Stimulated activated CD8-positive, alpha-beta memory T cell treated with anti-CD3 and anti-CD28 coated beads, Interleukin-2, amount 100 ng/mL, for 48 hours (primary cell): ENCODE measurements at places on chromosomes 7 and 10.

DNA sequence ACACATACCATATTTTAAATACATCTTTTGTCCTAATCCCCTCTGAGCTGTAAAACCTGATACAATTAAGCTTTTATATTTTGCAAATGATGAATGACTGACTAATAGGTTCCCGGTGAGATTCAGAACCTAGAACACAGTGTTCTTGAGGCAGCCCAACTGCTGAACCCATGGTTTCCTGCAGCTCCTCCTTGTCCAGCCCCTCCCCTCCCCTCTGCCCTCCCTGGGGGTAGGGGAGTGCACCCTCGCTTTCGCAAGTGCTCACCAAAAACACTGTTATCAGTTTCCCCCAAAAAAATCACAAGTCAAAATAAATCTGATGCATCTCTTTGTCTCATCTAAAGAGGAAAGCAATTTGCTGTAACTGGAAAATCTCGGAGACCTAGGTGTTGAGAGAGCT lies 602.8 kb downstream of the KCNMA1 start:
- DNase-seq = no peak

- peak; percentile 23 for DNase-seq
Measured at GRCh38 chr10:119207713-119208552, 562 bp downstream of the GRK5 start.

DNA sequence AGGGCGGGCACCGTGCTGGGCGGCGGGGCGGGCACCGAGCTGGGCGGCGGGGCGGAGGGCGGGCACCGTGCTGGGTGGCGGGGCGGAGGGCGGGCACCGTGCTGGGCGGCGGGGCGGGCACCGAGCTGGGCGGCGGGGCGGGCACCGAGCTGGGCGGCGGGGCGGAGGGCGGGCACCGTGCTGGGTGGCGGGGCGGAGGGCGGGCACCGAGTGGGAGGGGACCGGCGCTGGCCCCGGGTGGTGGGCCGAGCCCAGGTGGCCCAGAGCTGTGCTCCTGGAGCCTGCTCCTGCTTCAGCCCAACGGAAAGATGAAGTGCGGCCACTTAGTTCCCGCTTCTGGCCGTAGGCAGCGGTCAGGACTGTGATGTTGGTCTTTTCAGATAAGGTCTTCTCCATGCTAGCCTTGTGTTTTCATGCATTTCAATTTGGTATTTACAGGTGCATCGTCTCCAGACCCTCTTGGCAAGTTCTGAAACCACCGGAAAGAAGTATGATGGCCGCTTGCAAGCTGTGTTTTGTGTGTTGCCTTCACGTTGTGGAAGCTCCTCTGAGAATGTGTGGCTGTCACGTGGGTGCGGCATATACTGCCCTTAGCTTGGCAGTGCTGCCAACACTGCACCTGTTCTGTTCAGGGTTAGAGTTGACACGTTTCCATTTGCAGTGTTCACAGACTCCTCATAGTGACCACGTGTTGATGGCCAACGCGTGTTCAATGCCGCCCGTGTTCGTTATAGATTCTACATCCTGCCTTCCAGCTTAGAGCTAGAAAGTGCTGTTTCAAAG lies 25.2 kb downstream of the IQCE start:
- DNase-seq = no peak

GRCh38 chr10:97069576-97070362 lies 116.0 kb downstream of the SLIT1 start:
- no peak for DNase-seq

GRCh38 chr7:151867912-151868311 lies 9.0 kb downstream of the PRKAG2 start:
- DNase-seq = no peak

DNA sequence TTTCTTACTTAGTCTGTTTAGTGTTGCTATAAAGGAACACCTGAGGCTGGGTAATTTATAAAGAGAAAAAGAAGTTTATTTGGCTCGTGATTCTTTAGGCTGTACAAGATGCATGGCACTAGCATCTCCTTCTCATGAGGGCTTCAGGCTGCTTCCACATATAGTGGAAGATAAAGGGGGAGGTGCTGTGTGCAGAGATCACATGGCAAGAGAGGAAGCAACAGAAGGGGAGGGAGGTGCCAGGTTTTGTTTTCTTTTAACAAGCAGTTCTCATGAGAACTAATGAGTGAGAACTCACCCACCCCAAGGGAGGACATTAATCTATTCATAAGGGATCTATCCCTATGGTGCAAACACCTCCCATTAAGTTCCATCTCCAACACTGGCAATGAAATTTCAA lies 17.3 kb downstream of the CYP2E1 start:
- DNase-seq = no peak

GRCh38 chr7:148747274-148747673 lies 48.6 kb downstream of the CUL1 start:
- no peak for DNase-seq

DNA sequence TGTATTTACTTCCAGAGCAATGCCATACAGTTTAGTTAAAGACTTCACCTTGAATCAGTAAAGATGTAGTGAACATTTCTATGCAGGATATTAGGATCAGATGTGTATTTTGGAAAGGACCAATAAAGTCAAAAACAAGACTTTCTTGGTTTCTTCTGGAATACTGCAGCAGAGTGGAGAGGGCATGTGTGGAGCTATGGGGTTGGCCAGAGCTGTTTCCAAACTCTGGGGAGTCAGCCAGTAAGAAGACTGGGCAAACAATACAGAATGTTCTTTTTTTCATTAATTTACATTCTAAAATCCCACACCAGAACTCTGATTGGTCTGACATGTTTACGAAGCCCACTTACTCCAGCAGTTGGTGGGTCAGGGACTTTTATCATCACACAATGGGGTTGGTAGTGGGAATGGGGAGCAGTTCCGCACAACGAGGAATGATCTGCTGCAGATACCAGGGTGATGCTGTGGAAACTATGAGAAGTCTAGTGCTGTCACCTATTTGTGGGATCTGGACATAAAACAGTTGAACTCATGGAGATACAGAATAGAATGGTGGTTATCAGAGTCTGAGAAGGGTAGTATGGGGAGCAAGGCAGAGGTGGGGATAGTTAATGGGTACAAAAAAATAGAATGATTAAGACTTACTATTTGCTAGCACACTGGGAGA lies 267.7 kb downstream of the MALRD1 start:
- no peak for DNase-seq

DNA sequence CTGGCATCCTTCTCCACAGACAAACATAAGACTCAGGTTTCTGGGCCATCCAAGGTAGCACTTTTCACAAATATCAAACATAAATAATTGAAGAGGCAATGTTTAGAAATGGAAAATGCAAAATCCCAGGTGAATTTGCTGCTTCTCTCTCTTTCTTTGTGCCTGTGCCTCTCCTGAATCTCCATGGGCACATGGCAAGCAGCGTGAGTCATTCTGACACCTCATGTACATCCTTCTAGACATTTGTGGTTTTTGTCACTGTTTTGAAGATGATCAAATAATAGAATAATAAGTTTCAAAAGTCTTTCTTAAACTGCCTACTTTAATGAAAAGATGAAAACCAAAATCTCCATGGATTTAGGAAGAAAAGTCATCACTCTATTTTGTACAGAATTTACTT lies 60.3 kb upstream of the RAB11FIP2 start:
- DNase-seq = no peak

GRCh38 chr10:100696477-100696901 lies 48.9 kb upstream of the PAX2 start:
- no peak for DNase-seq

DNA sequence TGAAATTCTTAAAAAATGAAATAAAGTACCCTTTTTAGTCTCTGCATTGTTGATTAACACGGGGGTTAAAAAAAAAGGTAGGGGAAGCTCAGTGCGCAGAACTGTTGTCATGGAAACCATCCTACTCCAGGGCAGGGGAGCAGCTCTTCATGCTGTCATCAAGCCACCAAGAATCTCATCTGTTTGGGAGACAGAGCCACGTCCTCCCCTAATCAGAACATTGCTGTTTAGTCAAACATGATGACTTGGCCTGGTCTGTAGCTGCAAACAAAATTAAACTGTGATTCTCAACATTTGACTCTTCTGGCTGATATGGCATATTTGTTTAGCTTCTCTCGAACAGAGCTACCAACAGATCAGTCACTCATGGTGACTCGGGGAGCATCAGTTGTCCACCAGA lies 254.4 kb upstream of the KLF14 start:
- DNase-seq = no peak

DNA sequence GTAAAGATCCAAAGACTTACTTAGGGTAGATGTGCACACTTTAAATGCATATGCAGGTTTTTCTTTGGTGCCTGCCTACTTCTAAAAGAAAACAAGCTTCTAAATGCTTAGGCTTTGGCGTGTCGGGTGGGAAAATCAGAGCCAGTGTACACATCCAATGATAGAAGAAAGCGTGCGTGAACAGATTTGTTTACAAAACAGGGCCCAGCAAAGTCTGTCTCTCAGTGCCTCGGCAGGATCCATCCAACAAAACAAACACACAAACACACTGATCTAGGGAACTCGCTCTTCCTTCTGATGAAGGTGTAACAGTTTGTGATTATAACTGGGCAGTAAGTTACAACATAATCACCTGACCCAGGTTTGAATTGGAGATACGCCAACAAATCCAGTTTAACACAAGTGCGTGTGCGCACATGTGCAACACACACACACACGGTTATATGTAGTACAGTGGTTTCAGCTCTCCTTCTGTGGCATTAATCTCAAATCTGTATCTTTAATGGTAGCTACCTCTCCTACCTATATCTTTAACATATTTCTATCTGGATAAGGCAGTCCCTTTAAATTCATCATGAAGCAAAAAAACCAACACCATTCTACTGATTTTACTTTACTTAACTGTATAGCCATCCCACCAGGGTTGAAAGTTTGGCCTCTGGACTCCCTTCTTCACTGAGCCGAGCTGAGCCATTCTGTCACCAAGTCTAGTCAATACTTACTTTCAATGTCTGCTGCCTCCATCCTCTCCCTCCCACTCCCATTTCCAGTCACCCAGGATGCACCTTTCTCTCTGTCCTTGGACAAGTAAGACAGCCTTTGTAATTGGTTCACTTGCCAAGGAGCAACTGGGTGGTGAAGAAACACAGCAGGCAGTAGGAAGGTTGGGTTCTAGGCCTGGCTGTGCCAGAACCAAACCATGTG lies 184.4 kb upstream of the KLF14 start:
- no peak for DNase-seq

GRCh38 chr10:5575482-5576153 lies 50.9 kb downstream of the CALML3 start:
- no peak for DNase-seq

GRCh38 chr10:24096281-24096680 lies 112.7 kb upstream of the KIAA1217 start:
- no peak for DNase-seq

GRCh38 chr10:63205421-63205820 lies 72.3 kb downstream of the NRBF2 start:
- DNase-seq = no peak

DNA sequence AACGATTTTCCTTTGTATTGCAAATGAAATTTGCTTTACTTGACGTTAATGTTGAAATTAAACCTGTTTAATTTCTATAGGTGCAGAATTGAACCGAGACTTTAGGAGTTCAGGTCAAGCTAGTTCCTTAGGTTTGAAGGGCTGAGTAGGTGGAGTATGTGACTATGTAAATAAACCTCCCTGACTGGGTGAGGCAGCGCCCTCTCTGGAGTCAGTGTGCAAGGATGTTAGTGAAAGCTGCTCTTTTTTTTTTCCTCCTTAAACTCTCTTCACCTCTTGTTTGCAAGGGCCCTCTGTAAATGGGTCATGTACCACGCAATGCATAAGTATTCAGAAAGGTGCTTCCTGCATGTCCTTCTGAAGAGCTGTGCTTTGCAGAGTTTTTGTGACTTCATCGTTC lies 33.8 kb downstream of the GALNT17 start:
- DNase-seq = no peak

DNA sequence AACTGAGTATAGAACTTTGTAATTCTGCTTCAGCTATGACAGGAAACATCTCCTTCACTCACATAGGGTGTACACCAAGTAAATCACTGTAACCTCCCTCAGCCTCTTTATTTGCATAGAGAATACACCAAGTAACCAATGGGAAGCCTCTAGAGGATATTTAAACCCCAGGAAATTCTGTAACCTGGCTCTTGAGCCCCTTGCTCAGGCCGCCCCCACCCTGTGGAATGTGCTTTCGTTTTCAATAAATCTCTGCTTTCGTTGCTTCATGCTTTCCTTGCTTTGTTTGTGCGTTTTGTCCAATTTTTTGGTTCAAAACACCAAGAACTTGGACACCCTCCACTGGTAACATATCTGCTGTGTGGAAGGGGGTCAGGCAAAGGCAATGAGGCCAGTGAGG lies 60.2 kb downstream of the CLRN3 start:
- no peak for DNase-seq

GRCh38 chr7:25068502-25069213 lies 56.4 kb downstream of the CYCS start:
- no peak for DNase-seq

GRCh38 chr10:58743466-58744115 lies 230.9 kb downstream of the BICC1 start:
- no peak for DNase-seq

- no peak for DNase-seq
Measured at GRCh38 chr7:26497801-26498596, 206.3 kb downstream of the SNX10 start.

- DNase-seq = no peak
Measured at GRCh38 chr7:18515067-18515466, 19.5 kb downstream of the HDAC9 start.

DNA sequence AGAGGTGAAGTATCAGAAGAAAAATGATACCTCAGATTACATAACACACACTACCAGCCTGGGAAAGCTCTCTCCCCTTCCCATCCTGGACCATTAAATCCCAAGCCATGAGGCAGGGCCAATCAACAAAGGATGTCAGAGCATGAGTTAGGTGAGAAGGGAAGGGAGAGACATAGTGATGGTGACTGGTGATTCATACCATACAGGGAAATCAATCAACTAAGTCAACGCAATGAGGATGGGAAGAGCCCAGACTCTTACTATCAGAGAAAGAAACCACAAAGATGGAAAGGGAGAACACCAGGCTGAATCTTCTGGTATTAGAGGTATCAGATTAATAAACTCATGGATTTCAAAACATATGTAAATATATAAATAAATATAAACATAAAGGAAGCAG lies 185.4 kb downstream of the KMT2E start:
- DNase-seq = no peak

DNA sequence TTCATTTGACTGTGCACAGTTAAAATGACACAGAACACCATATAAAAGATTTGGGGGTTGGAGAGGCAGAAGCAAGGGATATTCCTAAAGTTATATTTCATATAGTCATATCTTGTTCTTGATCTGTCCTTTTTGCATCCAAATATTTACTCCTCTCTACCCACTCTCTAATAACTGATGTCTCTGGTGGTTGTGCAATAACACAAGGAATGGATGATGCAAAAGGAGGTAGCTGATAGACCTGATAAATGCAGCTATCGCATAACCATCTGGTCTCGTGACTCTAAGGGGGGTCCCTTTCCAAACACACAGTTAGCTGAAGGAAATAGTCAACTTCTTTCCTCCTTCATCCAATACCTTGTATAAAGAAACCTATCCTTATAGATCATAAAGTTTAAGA lies 123.1 kb downstream of the POLR1F start:
- DNase-seq = no peak

DNA sequence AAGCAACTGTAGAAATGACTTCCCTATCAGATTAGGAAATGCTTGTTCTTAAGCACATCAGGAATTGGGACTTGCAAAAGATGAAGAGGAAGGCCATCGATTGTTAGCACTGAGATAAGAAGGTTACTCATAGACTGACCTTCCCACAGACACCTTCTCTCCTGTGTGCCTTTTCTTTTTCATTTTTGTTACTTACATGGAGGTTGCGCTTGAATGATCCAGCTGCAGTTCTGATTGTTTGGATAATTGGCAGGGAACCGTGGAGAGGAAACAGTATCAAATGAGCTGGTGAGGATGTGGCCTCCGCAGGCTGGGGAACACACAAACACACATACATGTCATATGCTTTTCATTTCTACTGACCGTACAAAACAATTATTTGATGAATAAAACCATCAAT lies 134.9 kb upstream of the RSU1 start:
- no peak for DNase-seq
